Suppressor macrophage treated with lipopolysaccharide for 4 hours (primary cell): ENCODE measurements at places on chromosomes 5 and 9.

GRCh38 chr9:105967797-105968196 is 273.5 kb downstream of the TMEM38B start:
- DNase-seq: no peak

- DNase-seq: no peak
Measured at GRCh38 chr9:133998915-133999595, 6.9 kb upstream of the VAV2 start.

DNA sequence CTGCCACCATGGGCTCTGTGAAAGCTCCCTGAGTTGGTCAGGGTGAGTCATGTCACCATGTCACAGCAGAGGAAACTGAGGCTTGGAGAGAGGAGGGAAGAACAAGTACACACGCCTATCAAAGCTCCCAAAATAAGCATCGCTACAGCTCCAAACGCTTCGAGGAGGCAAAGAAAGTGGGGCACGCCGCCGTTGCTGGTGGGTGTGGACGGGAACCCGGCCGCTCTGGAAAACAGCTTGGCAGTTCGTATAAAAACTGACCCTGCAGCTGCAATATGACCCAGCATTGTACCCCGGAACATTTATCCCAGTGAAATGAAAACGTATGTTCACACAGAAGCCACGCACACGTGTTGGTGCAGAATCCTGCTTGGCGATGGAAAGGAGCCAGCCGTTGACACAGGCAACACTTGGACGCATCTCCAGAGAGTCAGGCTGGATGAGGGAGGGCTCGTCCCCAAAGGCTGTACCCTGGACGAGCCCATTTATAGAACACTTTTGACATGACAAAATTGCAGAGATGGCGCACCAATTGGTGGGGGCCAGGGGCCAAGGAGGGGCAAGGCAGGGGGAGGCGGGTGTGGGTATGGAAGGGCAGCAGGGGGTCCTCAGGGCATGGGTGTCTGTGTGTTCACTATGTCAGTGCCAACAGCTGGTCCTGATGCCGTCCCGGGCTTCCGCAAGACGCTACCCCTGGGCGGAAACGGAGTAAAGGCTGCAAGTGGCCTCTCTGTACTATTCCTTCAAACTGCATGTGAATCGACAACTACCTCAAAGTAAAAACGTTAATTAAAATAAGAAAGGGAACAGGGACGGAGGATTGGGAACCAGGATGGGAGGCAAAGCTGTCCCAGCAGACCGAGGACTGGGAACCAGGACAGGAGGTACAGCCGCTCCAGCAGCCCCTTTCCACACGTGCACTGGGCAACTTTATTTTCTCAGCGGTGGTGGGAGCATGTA is 173.0 kb downstream of the OLFM1 start:
- no peak for DNase-seq

DNA sequence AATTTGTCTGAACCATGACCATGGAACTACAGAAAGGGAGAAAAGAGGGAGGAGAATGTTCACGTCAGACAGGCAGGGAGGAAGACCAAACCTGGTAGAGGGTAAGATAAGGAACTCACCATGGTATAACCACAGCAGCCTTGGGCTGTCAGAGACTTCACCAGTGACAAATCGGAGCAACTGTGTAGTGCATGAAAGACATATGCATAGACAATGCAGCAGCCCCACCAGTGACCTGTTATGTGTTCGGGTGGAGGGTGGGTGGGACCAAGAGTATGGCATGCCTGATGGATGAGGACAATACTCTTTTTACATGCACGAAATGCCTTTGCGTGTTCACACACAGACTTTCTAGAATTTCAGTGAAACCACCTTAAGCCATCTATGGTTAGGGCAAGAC is 221.8 kb upstream of the RASEF start:
- no peak for DNase-seq

DNA sequence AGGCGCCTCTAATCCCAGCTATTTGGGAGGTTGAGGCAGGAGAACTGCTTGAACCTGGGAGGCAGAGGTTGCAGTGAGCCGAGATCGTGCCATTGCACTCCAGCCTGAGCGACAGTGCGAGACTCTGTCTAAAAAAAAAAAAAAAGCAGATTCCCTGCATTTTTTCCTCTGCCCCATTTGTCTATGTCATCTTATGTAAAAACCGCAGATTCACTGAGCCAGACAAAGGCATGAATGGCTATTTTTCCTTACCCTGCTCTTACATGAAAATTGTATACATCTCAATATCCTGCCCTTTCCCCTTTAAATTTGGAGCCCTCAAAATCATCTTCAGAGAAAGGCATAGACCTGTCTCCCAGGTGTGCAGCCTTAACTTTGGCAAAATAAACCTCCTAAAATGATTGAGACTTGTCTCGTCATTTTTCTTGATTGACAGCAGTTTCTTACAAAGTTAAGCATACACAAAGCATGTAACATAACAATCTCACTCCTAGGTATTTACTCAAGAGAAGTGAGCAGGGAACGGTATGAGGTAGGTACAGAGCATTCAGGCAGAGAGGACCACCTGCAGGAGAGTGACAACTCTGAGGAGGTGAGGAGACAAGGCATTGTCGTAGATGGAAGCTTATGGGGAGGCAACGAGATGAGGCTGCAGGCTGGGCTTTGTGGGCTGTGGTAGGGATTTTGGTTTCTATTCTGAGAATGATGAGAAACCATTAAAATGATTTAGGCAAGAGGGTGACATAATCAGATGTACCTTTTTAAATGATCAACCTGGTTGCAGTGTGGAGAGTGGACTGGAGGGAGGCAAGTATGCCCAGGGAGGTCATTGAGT is 65.7 kb upstream of the IL6ST start:
- no peak for DNase-seq

DNA sequence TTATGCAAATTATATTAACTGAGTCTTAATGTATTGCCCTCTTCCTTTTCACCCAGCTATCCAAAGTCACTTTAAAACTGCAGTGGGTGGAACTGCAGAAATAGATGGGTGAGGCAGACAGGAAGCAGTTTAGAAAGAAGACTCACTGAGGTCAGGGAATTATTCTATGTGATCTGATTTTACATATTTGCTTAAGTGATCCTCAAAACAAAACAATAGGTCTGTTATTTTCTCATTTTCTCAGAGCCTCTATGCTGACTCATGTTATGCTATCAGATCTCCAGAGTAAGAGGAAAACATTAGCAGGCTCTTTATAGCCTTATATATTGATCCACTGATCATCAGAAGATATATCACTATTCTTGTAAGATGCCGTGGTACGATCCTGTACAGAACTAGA is 63.5 kb downstream of the MRPS27 start:
- DNase-seq: no peak
